Left kidney (tissue), 8 donors: ENCODE measurements at places on chromosomes 11 and 22. TPM values are rescaled to one million over a fixed set of nuclear protein-coding genes. Genes with fewer than 3 reads are reported as not detected.
A peak's percentile ranks its signal among the peaks of the same experiment; 100 is the strongest.

DNA sequence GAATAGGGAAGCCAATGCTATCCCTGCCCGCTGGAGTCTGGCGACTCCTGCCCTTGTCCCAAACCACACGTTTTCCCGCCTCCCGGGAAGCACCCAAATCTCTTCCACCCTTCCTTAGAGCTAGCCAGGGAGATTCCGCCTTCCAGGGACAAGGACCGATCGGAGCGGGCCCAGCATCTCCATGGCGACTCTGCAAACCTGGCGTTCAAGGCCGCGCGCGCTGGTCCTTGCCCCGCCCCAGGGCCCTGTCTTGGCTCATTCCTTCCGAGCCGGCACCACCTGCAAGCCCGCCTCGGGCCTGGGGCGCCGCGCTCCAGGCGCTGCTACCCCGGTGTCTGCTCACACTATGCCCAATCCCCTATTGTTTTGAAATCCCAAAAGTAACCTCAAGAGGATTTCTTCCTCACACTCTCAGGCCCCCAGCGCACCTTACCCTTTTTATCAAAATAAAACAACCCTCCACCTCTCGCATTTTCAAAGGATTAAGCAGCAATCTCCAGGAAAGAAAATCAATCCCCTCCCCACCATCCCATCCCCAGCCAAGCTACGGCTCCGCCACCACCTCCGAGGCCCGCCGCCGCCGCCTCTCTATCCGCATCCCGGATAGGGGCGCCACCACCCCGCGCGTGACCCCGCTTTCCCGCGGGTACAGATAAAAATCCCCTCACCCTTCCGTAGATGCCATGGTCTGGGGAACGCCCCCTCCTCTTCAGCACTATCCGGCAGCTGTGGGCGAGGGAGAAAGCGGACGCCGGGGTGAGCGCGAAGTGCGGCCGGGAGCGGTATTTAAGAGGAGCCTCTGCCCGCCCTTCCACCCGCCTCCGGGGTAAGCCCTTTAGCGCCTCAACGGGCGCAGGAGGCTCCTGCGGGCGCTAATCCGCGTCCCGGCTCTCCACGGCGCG is 825 bp downstream of the SLC1A2 start:
- DNase-seq = no peak

DNA sequence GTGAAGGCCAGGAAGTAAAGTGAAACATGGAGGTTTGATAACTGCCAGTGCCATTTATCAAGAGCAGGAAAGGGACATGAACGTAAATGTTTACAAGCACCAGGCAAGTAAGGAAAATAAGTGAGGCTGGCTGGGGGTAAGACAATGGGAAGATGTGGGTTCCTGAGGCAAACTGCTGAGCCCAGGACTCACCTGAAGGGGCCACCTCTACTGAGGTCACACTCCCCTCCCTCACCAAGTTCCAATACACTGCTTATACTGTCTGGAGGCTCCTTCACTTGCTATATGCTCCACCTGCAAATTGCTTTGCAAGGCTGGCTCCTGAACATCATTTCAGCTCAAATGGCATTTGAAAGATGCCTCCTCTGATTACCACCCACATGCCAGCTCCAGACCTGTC is 10.3 kb upstream of the ZC3H12C start:
- no peak for DNase-seq

Gene FDXACB1
- polyA plus RNA-seq = 5.3 TPM

DNA sequence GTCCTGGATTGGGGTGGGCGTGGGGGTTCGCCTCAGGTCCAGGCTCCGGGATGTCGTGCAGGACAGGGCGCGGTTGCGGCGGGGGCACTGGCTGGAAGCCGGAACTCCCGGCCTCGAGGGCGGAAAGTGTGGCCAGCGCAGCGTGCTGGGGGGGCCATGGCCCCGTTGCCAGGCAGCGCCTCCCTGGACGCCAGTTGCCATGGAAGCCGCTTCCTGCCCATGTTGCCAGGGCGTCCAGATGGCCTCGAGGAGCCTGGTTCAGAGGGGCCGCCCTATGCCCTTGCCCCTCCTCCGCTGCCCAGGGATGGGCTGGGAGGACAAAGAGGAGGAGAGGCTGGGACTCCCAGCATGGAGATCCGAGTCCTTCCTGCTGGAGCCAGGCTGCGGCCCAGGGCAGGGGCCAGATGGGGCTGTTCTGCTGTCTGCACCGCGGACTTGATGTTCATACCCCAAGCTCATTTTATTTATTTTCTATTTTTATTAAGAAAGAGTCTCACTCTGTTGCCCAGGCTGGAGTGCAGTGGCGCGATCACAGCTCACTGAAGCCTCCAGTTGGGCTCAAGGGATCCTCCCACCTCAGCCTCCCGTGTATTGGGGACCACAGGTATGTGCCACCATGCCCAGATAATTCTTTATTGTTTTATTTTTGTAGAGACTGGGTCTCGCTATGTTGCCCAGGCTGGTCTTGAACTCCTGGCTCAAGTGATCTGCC is 4.6 kb upstream of the CCDC188 start:
- no peak for DNase-seq

DNA sequence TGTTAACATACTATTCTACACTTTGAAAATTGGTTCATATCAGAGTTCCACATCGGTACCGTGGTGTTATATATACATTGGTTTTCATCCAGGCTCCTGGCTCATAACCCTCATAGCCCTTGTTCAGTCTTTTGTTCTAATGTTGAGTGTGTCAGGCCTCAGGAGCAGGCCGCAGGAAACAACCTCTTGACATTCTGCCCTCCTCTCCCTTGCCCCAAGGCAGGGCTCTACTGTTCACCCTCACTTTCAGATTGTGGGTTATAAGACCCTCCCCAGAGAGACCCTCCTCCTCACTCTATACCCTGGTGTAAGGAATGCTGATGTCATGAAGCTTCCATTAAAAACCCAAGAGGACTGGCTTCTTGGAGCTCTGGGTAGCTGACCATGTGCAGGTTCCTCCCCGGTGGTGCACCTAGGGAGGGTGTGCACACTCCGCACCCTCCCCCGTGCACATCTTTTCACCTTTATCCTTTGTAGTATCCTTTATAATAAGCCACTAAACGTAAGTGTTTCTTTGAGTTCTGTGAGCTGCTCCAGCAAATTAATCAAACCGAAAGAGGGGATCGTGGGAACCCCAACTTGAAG is 12.1 kb downstream of the SSH3 start:
- no peak for DNase-seq

Gene KRTAP5-10
- polyA plus RNA-seq = 0.53 TPM

- DNase-seq = no peak
Observed at GRCh38 chr22:27792452-27793161, 8.9 kb downstream of the MN1 start.

DNA sequence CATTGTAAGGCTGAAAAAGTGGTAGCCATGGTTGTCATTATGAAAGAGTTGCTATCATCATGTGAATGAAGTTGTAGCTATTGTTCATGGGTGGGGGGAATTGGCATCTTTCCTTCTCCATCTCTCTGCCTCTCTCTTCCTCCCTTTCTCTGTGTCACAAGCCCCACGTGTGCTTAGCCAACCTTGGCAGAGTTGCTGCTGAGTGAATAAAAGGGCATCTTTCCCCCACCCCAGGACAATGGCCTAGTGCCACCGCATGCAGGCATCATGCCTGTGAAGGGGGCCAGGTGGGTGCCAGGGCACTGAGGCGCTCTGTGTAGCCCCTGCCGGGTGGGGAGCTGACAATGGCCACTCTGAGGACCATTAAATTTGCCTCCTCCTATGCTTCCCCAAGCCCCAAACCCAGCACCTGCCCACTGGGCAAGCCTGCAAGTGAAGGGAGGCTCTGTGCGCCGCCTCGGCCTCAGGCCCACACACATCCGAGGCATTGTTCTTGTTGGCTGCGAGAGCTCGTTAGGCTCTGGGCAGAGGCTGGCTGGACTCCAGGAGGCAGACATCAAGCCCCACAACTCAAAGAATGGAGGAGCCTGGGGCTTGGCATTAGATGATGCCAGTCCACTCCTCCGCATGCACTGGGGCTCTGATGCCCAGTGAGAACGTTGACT is 103.9 kb downstream of the SEZ6L start:
- DNase-seq = no peak

Gene VPS37C
- polyA plus RNA-seq = 16.7 TPM

DNA sequence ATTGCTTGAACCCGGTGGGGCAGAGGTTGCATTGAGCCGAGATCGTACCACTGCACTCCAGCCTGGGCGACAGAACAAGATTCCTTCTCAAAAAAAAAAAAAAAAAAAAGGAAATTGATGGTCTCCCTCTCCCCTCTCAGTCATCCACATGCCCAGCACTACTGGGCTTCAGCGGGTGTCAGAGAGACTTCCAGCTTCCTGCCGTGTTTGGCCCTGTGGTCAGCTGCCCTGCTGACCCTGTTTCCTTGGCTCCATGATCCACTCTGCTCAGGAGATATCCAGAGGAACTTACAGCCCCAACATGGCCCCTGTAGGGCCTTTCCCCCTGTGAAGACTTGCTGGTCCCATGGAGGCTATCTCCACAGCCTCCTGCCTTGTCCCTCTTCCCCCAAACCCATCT is 6.1 kb upstream of the PNPLA3 start:
- DNase-seq = no peak

DNA sequence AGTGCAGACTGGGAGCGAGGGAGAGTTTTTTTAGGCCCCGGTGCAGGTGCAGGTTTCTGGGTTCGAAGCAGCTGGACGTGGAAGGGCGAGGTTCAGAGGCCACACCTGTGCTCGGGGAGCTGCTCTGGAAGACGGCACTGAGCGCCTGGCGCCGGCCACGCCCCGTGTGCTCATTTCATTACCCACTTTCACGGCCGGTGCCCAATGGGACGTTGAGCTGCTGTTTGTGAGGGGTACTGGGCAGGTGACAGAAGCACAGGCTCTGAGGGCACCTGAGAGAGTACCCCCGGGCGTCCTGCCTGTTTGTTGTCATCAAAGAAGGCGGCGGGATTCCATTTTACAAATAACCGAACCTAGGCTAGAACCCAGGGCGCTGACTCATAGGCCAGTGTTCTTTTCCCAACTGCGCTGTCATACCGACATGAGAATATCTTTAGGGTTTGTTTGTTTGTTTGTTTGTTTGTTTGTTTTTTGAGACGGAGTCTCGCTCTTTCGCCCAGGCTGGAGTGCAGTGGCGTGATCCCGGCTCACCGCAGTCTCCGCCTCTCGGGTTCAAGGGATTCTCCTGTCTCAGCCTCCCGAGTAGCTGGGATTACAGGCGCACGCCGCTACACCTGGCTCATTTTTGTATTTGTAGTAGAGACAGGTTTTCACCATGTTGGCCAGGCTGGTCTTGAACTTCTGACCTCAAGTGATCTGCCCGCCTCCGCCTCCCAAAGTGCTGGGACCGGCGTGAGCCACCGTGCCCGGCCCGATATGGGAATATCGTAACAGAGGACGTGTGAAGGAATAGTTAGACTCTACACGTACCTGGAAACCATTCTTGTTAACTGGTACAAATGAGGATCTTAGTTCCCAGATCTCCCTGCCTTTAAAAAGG is 16.6 kb upstream of the SPTBN2 start:
- DNase-seq = no peak

DNA sequence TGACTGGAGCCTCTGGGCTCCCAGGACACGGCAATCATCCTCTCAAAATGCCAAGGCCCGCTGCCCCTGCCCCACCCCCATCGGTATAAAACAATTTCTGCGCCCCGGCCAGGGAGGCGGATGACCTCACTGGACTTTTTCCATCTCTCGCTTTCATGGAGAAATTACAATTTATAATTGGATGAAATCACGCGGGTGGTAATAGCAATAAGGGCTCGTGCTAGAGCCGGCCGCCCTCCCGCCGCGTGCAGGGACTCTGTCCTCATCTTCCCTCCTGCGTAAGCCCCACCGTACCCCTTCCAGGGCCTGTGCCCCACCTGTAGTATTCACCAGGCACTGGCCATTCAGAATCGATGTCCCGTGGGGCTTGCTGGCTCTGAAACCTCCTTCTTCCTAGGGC is 64.5 kb downstream of the MACROD1 start:
- no peak for DNase-seq

DNA sequence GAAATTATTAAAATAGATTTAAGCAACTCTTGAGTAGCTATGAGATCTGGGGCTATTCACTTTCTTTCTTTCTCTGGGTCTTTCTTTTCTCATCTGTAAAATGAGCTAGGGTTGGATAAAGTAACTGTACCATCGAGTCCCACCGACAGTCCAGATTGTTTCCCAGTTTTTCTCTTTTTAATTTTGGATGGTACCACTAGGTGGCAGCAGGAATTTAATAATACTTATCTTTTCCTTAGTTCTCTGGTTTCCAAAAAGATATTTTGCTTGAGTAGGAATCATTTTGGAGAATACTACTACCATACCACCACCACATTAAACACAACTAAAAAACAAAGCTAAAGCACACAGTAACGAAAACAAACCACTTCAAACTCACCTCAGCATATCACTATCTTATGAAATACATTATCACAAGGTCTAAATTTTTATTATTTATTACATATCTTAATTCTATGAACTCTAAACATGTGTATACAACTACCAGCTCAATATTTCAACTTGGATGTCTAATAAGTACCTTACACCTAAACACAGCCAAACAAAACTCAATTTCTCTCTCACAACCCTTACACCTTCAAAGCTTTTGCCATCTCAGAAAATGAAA is 584.0 kb downstream of the KCNA4 start:
- DNase-seq = peak; percentile 18

Gene GAL3ST1
- polyA plus RNA-seq = 23.8 TPM

DNA sequence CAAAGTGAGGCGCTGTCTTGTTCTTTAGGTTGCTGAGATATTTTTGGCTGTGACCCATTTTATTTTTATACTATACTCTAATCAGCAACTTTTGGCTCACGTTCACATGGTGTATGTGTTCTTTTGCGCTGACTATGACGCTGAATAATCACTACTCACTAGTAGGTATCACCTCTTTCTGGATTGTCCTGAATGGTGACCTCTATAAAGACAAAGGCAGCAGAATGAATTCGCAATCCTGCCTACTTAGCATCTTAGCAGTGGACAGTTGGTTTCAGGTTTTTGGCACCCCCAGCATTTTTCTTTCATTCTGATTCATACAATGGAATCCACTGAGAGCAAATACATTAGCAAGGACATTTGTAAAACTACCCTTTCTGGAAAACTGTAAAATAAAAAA is 351.3 kb downstream of the JRKL start:
- DNase-seq = no peak

Gene ARHGAP32
- 22.7 TPM for polyA plus RNA-seq

DNA sequence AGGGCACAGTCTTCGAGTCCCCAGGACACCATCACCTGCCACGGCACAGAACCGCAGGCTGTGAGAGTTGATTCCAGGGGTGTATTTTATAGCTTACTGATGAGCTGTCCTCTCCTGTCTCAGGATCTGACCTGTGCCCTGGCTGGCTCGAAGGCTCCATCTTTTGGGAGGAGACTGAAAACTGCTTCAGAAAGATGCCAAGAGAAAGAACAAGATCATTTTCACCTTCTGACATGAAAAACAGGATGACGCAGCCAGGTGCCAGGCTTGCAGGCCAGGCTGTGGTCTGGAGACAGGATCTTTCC is 2.2 kb downstream of the MRGPRD start:
- no peak for DNase-seq

Gene NLRP6
- 0.35 TPM for polyA plus RNA-seq

- DNase-seq = no peak
Observed at GRCh38 chr11:125916683-125917347, 12.5 kb downstream of the DDX25 start.

DNA sequence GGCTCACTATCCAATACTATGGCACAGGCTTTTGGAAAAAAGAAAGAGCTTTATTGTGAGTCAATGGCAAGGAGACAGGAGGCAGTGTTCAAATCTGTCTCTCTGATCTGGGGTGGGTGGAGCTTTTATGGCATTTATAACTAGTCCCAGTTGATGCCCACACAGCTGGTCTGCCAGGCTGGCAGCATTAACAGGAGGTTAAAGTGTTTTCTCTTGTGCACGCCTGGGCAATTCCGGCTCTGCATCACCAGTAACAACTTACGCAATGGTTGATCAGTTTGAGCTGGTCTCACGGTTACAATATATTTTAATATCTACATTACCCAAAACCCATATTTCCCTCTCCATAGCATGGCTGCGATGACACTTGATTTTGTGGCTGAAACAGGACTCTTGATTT is 15.1 kb upstream of the SMIM38 start:
- no peak for DNase-seq

Gene MUC5B
- 0.12 TPM for polyA plus RNA-seq
